ENCODE measurements at places on chromosomes 2 and 18.

GRCh38 chr2:79670198-79670597 is 157.3 kb downstream of the CTNNA2 start:
- no peak for DNase-seq

DNA sequence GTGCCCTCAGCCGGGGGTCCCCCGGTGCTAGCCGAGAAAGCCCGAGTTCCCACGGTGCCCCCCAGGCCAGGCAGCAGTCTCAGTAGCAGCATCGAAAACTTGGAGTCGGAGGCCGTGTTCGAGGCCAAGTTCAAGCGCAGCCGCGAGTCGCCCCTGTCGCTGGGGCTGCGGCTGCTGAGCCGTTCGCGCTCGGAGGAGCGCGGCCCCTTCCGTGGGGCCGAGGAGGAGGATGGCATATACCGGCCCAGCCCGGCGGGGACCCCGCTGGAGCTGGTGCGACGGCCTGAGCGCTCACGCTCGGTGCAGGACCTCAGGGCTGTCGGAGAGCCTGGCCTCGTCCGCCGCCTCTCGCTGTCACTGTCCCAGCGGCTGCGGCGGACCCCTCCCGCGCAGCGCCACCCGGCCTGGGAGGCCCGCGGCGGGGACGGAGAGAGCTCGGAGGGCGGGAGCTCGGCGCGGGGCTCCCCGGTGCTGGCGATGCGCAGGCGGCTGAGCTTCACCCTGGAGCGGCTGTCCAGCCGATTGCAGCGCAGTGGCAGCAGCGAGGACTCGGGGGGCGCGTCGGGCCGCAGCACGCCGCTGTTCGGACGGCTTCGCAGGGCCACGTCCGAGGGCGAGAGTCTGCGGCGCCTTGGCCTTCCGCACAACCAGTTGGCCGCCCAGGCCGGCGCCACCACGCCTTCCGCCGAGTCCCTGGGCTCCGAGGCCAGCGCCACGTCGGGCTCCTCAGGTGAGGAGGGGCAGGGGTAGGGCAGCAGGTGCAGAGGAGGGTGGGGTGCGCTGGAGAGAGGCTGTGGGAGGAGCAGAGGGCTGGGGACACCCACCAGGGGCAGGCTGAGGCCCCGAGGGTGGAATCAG is 14.1 kb upstream of the GMPPA start:
- no peak for DNase-seq

DNA sequence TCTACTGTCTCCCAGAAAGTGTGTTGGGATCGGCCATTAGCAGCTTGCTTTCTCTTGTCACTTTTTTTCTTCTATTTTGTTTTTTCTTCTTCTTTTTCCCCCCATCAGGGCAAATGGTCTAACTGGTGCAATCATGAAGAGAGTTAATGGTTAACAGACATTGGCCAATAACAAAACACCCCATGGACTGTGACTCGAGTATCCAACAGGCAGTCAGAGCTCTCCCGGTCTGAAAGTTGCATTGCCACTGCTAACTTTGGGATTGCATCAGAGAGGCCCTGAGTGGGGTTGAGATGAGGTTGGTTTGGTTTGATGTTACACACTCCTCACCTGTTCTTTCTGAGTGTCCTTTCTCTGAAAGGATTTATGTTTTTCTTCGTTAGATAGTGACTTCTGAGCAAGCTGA is 12.9 kb upstream of the SNORC start:
- peak; percentile 11 for DNase-seq

DNA sequence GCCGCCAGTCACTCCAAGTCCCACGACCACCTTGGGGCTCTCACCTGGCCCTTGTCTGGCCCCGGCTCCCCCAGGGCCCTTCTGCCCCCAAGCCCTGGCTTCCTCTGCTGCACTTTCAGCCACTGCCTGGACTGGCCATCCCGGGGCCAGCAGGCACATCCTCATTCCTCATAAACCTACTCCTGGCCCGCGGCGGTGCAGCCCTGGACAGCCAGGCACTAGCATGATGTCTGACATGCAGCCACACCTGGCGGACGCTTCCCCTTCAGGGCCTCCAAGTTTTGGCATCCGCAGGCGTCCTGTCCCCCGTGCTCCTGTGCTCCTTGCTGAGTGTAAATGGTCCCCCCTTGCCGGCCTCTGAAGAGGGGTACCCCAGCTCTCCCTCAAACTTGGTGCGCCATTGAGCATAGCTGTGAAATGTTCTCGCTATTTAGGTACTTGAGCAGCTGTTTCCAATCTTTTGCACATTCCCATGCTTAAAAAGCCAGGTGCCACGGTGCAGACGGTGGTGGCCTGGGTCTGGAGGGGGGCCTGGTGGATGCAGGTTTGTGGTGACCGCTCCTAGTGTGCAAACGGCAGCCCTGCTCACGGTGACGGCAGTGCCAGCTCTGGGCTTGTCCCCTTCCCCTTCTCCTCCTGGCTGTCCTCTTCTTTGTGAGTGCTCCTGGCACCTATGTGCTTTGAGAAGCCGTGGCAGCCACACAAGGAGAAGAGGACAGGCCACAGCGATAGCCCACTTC is 123.8 kb downstream of the MBP start:
- no peak for DNase-seq

GRCh38 chr18:6777509-6777908 is 48.0 kb downstream of the ARHGAP28 start:
- DNase-seq, result no peak

GRCh38 chr2:150944315-150944714 is 317.3 kb downstream of the RBM43 start:
- no peak for DNase-seq

All from MCF 10A (cell line).